ENCODE measurements at places on chromosomes 6 and 20. TPM values are rescaled to one million over a fixed set of nuclear protein-coding genes. Genes with fewer than 3 reads are reported as not detected.

The TRIM40 gene
- 0.34 TPM for polyA plus RNA-seq

DNA sequence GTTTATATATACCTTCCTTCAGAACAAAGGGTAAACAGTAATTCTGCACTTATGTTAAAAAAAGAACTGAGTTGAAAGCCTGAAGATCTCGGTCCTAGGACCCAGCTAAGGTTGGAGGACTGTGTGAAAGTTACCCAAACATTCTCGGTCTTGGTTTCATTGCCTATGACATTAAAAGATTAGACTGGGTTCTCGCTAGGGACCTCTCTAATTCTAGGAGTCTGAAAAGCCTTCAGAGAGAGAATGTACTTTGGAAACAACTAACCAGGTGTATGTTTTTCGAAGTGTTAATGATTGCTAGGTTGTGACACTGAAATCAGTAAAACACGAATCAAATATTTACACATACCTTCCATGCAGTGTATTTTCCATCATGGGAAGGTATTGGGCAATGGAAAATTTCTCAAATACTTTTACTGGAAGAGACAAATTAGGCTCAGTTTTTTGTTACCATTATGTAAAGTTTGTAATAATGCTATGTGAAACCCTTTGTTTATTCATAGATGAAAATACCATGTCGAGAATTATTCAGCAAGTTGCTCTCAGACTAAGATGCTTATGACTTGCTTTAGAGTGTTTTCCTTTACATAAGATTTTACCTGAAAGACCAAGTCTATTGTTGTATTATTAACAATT is 113.7 kb upstream of the LOC128125822 start:
- no peaks in the 10 kb centered on the region for H3K4me1 ChIP-seq
- peak overlapping the region; percentile 90 for H3K27ac ChIP-seq
- DNase-seq = peak; percentile 53
- H3K36me3 ChIP-seq = no peaks in the 10 kb centered on the region

- no peak overlapping the region for H3K27ac ChIP-seq
- no peak overlapping the region for H3K4me3 ChIP-seq
- DNase-seq = no peak
- H3K27me3 ChIP-seq = no peaks in the 10 kb centered on the region
Observed at GRCh38 chr6:170212956-170213636, 77.8 kb downstream of the DLL1 start.

GRCh38 chr6:41359617-41360313 is 24.4 kb downstream of the NCR2 start:
- no peak overlapping the region for H3K4me3 ChIP-seq
- no peak for DNase-seq
- no peaks in the 10 kb centered on the region for H3K4me1 ChIP-seq
- H3K27me3 ChIP-seq = peaks cover 23% of the 10 kb centered on the region

- H3K4me1 ChIP-seq = no peaks in the 10 kb centered on the region
- H3K4me3 ChIP-seq = no peak overlapping the region
- H3K27me3 ChIP-seq = no peaks in the 10 kb centered on the region
- no peak for DNase-seq
Observed at GRCh38 chr6:52109171-52109571, 21.8 kb upstream of the PKHD1 start.
